ENCODE measurements at places on chromosomes 1 and 21.

DNA sequence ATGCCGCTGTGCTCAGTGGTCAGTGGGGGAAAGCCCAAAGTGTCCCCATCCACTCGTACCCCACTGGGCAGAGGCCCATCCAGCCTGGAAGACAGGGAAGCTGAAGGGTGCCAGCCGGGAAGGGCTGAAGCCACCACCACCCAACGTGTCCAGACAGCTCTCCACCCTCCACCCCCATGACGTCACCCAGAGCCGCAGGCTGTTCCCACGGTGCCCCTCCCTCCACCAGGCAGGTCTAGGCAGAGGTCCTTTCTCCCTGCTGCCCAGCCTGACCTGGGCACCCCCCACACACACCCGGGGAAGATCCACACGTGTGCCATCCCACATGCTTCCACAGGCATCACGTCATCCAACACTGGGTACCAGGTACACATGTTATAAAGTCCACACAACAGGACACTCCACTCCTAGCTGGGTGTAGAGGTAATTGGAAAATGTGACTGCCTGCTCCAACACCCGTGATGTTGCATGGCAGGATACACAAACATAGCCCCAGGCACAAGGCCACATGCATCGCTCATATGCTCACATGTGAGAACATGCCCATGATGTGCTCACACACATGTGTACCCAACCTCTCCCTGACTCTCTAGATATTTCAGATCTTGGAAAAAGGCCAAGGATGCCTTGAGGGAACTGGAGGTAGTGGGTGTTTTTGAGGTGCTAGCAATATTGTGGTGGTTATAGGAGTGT, 5.1 kb upstream of the ARHGAP30 start:
- DNase-seq, result peak; percentile 48

DNA sequence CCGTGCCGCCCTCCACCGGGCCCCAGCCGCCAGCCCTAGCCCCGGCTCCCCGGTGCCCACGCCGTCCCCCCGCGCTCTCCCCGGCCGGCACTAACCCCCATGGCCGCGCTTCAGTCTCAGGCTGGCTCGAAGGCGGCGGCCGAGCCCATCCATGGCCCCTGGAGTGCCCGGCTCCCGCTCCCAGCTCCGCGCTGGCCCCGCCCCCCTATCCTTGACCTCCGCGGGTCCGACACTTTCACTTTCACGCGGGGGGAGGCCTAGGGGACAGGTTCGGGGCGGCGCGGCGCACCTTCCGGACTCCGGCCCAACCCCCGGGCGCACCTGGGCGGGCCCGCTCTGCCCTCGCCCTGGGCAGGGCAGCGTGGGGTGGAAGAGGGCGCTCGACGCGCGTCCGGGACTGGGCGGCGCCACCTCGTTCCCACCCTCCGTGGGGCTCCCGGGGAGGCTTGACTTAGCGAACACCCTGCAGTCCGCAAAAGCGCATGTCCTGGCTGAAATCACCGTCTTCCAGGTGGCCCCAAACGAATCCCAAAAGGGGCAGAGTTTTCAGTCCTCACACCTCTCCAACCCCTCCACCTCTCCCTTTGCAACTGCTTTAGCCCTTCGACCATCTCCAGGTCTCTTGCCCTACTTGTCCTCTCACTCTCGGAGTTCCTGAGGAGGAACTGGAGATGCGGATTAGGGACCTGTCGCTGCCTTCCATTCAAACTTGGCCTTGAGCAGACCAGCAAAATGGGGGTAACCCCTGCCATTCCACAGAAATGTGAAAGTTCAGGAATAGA, 3.9 kb upstream of the DENND2D start:
- DNase-seq, result peak; percentile 71

DNA sequence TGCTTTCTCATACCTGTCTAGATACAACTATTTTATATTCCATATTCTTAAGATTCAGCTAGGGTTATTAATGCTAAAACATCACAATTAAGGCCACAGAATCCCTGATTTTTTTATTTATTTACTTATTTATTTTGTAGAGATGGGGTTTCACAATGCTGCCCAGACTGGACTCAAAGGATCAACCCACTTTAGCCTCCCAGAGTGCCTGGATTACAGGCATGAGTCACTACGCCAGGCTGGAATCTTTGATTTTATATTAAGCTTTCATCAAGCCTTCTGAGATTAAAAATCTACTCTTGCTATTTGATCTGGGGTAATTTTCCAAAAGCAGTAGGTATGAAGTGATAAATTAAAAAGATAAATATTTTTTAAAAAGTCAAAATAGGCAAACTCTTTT, 38.9 kb downstream of the MCOLN2 start:
- DNase-seq, result no peak

DNA sequence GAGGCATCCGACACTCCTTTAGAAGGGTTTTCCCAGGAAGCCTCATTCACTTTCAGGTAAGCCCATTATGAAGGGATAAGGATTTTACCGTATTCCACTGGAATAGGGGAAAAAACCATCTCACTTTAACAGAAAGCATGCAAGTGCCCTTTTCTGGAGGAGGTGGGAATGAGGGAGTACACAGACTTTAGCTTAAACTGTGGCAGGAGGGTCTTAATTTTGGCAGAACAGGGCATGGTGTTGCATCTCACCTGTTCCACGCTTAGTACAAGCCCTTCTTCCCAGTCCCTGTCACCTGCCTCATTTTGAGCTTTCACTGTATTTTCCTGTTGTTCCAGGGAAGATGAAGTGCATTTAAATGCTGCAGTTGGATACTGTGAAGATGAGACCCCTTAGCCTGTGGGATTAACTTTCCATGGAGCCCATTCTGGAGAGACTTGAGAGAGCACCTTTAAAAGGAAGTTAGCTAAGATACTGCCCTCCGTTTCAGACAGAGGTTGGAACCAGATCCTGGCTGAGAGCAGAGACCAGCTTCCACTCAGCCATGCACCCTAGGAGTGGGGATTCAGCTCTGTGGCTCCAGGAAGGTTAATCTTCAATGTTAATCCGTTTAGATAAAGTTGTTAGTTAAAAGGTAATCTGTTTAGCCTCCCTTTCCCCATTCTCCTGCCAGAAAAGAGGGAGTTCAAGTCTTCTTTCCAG, 42.6 kb downstream of the PBX1 start:
- no peak for DNase-seq

GRCh38 chr21:44901391-44902074, 19.2 kb downstream of the ITGB2 start:
- DNase-seq, result no peak

Measured in LoVo (cell line).